ENCODE measurements at places on chromosomes 13 and 19.

DNA sequence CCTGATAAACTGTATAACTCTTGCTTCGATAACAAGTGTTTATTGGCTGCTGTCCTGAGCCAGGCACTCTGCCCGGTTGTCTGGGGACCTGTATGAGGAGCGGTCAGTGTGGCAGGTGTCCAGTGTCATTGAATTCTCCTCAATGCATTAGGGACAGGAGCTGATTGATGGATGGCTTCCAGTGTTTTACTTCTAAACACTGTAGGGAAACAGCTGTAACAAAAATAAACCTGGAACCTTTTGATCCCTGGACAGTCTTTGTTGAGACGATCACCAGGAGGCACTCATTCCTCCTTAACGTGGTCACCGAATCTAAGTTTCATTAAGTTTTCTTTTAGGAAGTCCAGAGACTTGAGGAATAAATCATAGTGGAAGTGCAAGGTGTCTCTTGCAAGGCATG, 17.9 kb downstream of the UBAC2 start:
- no peak for DNase-seq

- DNase-seq, result no peak
Observed at GRCh38 chr13:46337700-46338099, 49.4 kb downstream of the RUBCNL start.

- DNase-seq, result no peak
Observed at GRCh38 chr19:38247126-38247525, 9.0 kb downstream of the PPP1R14A start.

GRCh38 chr19:44401139-44402115, at the start of gene ZNF285:
TSS of gene ZNF285 (minus strand) at chr19:44401608. CDS start at chr19:44397213, 4,395 bp downstream.
- DNase-seq, result peak; percentile 66

DNA sequence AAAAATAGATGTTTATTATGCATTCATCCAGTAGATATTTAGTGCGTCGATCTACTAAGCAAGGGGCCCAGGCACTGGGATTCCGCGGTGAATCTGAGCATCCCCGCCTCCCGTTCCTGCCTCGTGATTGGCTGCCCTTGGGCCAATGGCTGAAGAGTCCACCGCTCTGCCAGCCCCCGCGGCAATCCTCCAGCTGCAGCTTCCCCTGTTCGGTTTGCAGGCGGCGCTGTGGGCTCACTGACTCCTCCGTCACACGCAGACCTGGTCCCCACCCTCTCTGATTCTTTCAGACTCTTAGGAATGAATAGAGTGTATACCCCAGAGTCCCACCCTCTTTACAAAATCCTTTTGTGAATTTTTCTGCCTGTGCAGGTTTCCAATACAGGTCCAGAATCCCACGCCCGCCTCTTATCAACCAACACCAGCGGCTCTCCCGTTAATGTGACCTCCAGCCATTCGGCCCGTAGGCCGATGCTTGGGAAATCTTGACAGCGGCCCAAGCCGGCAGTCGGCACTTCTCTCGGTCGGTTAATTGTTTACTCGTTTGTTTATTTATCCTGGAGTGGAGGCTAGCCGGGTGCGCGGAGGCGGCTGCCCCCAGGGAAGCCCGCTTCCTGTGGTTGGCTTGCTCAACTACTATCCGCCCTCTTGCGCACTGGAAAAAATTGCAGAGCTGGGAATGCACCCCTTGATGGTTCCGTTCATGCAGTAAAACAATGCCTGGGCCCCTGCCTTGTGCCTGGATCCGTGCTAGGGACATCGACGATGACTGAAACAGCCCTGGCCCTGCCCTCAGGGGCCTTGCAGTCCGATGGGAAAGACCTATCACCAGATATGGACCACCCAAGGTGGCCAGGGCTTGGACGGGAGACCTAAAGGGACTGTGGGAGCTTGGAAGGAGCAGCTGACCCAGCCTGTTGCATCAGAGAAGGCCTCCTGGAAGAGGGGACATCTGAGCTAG, 4.5 kb upstream of the ARHGAP35 start:
- DNase-seq, result peak; percentile 78

- peak; percentile 50 for DNase-seq
Observed at GRCh38 chr19:48415395-48415794, 21.9 kb downstream of the GRIN2D start.

DNA sequence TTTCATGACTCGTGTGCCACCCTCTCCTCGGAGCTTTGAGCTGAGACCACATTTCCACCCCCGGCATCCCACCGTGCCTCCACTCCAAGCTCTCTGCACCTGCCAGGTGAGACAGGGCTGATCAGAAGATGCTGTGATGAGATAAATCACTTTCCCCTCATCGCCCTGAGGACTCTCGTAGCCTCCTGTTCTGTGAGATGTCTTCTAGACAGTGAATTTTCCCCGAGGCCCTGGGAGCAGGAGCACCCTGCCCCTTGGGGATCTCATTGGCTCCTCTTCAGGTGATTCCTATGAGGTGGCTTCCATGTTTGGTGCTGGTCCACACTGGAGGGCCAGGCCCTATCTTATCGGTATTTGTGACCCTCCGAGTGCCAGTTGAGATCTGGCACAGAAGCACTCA, 154.0 kb upstream of the TSHZ3 start:
- DNase-seq, result no peak

DNA sequence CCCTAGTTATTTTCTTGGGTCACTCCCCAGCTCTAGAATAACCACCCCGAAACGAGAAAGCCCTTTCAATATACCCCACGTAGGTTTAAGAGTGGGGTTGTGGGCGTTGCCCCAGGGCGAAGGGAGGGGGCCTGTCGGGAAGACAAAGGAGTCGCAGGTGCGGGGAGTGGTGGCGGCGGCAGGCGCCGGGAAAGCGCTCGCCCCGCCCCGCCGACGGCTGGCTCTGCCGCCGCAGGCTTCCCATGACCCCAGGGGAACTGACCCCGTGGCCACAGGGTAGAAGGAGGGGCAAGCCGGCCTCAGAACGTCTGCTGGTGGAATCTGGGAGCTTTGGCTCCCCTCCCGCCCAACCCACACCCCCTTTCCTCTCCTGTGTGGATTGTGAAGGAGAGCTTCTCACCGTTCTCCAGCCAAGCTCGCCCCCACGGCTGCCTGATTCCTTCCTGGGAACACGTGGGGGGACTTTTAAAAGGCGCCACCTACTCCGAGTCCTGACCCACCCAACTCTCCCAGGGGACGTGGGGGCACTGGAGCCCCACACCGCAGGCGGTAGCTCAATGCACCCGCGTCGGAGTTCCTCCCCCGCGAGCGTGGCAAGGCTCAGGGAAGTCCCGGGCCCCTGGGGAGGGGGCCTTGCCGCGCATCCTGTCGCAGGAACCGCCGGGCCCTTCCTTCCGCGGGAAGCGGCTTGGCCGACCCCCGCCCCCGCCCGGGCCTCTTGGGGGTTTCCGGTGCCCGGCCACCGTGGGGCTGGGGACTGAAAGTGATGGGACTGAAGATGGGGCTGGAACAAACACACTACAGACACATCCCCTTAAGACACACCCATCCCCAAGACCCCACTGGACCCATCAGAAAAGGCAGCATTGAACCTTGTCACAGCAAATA, 5.5 kb downstream of the IER2 start:
- DNase-seq, result peak; percentile 62

- no peak for DNase-seq
Observed at GRCh38 chr13:22031702-22032286, 360.9 kb downstream of the FGF9 start.

DNA sequence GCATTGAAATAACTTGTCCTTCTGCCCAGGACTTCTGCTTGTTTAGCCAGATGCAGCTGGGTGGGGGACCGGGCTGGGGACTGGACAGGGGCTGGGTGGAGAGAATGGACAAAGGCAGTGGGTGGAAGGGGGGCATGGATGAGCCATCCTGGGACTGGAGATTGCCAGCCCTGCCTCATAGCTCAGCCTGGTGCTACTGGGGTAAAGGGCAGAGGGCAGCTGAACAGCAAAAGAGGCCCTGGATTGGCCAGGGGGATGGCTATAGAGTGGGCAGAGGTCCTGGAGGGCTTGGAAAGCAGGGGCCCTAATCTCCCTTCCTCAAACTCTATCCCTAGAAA, 17.7 kb upstream of the PLAUR start:
- no peak for DNase-seq

- no peak for DNase-seq
Observed at GRCh38 chr19:39082745-39083598, 1.2 kb upstream of the ACP7 start.

- no peak for DNase-seq
Observed at GRCh38 chr19:3465552-3465951, 14.8 kb downstream of the SMIM24 start.

DNA sequence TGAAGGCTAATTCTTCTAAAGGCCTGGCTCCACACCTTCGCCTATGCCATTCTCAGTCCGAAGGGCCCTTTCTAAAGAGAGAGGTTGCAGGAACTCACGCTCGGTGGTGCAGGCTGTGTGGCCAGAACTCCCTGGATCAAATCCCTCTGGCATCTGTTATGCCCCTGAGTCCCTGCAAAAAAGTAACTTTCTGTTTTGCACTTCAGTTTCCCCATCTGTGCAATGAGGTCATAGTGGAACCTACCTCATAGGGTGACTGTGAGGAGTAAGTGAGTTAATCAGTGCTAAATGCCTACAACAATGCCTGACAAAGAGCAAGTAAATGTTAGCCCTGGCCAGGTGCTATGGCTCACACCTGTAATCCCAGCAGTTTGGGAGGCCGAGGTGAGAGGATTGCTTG, 7.3 kb downstream of the IGSF23 start:
- DNase-seq, result no peak

- no peak for DNase-seq
Observed at GRCh38 chr19:32241932-32242710, 103.3 kb upstream of the ZNF507 start.

GRCh38 chr19:30719189-30719998, 347.2 kb downstream of the ZNF536 start:
- DNase-seq, result no peak

DNA sequence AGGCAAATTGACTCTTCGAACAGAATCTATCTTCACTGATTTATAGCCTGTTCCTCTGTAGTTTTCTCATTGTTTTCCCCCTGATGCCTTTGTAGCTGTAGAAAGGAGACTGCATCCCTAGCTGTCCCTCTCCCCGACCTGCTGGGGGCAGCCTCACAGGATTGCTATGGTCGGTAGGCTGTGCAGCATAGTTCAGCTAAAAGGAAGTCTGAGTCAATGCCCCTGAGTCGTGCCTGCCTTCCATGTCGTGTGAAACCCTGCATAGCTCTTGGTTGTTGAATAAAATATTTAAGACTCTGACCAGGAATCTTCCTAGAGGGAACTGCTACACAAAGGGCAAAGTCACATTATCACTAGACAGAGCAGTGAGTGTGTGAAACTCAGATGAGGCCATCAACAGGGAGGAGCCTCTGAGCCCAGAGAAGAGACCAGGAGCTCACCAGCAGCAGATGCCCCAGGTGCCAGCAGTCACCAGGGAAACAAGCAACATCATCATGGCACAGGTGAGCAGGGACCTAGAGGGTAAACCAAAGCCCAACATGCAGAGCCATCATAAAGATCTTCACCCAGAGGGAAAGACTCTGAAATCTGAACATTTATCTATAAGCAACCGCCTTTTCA, 108.4 kb upstream of the NBEA start:
- DNase-seq, result no peak

DNA sequence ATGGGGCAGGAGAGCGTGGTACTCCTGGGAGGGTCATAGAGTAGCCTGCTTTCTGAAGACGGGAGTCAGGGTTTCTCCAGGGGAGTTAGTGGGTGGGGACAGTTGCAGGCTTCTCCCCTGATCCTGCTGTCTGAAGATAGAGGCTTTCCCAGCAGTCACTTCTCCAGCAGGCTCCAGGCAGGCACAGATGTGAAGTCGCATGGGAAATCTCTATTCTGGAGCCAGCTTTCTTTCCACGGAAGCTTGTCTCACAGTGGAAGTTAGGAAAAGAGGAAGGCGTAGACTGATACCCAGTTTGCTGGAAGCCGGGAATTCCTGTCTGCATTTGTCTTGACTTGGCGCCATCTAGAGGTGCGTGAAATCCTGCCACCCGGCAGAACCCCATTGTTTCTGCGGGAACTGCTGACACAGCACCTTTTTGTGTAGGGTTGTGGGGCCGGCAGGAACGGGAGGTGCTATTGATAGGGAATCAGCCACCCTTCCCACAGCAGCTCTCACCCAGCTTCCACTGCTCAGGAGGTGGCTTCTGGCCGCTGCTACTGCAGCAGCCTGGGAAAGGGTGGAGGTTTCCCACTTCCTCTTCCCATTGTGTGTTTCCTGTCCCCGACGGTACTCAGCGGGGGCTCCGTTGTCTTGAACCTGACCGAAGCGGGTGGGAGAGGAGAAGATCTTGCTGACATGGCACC, 28.5 kb upstream of the NPAS1 start:
- peak; percentile 34 for DNase-seq

DNA sequence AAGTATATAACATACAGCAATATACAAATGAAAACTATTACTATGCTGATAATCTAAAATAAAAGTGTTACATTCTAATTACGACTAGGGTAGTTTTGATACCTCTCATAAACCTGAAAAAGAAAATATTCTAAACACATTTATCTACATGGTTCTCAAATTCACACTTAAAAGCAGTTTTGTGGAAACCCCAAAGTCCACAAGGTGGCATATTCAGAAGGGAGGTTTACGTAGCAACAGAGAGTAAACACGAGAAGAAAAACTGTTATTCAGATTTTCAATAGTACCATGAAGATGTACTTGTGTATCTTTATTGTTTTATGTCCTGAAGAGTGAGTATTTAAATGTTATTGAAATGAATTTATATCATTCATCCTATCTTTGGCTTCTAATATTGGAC, 275.9 kb upstream of the KLHL1 start:
- DNase-seq, result no peak

- DNase-seq, result no peak
Observed at GRCh38 chr13:27712421-27712820, 79.9 kb upstream of the GSX1 start.

DNA sequence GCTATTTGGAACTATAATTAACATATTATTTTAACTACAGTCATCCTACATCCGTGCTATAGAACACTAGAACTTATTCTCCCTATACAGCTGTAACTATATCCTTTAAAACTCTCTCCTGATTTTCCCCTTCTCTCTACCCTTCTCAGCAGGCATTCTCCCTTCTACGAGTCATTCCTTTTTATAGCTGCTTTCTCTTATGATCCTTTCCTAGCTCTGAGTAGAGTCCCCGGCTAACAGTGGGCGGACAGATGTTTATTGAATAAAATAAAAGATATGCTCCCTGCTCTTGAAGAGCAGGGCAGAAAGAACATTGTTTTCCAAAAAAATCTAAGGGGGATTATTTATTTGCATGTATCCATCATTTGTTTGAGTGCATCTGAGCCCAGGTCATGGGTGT, 246.5 kb upstream of the TMTC4 start:
- no peak for DNase-seq

- DNase-seq, result no peak
Observed at GRCh38 chr13:98471934-98472333, 105.0 kb downstream of the STK24 start.

- no peak for DNase-seq
Observed at GRCh38 chr13:38862443-38862842, 128.2 kb downstream of the STOML3 start.

All from stimulated activated CD8-positive, alpha-beta memory T cell treated with anti-CD3 and anti-CD28 coated beads, Interleukin-15, amount 100 ng/mL, for 4 hours (primary cell).